ENCODE measurements at places on chromosomes 13 and 19.

- DNase-seq: no peak
Measured at GRCh38 chr13:93771782-93772181, 545.2 kb downstream of the GPC6 start.

- DNase-seq: no peak
Measured at GRCh38 chr13:99601535-99601934, 100.3 kb downstream of the TM9SF2 start.

- DNase-seq: peak; percentile 84
Measured at GRCh38 chr19:35044317-35045117, 3.0 kb downstream of the HPN start.

DNA sequence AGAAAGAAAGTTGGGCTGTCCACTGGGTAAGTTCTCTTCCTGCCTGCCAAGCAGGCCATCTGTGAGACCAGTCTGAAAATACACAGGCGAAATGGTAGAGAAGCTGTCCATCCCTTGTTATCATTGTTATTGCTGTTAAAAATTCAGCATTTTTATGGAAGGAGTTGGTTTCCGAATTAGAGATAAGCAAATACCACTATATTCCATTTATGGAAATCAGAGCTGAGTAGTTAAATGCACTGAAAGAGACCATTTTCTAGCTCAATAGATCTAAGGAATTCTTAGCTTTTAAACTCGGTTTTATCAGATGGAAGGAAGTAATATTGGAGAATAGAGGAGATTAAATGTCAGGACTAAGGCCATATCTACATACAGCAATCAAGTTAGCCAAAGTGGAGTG, 40.7 kb downstream of the MZT1 start:
- no peak for DNase-seq

DNA sequence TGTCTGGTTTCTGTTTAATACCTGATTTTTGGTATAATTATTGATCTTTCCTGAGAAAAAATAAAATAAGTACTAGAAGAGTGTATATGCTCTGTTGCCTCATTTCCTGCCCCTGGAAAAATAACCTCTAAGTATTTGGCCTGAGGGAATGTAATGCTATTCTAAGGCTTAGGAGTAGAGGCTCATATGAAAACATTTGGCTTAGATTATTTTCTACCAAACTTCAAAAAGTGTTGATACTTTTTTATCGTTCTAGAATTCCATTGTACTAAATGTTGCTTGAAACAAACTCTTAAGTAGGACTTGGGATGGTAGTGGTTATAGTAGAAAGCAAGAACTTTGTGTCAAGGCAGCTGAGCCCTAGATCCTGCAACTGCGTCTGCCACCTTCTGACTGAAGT, 57.8 kb downstream of the COG3 start:
- no peak for DNase-seq

DNA sequence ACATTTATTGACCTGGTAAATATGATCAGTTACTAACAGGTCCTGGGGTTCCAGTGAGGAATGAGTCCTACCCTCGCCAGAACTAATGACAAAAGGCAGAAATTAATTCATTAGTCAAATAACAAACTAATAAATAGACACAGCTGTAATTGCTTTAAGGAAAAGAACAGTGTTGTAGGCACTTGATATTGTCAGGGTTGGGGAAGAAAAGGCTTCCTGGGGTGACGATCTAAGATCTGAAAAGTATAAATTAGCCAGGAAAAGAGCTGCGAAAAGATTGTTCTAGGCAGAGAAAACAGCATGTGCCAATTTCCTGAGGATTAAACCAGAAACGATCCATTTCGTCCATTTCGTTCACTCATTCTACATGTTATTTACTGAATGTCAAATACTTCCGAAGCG, 670 bp upstream of the CHAF1A start:
- no peak for DNase-seq

- DNase-seq: peak; percentile 39
Measured at GRCh38 chr19:495402-496111, 729 bp upstream of the MADCAM1 start.

DNA sequence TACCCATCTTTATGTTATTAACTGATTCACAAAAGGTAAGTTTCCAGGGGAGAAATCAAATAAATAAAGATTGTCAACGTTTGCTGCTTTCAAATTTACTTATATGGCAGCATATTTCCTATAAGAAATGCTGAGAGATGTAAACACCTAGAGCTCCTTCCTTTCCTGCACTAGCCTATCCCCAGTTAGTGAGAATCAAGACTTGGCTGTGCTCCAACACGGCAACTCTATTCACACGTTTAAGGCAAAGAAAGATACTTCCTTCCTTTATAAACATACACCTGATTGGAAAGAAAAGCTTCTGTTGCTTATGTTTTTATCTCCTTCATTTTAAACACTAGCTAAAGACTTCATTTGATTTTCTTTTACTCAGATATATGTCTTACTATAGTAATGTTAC, 107.0 kb downstream of the PCDH9 start:
- no peak for DNase-seq

DNA sequence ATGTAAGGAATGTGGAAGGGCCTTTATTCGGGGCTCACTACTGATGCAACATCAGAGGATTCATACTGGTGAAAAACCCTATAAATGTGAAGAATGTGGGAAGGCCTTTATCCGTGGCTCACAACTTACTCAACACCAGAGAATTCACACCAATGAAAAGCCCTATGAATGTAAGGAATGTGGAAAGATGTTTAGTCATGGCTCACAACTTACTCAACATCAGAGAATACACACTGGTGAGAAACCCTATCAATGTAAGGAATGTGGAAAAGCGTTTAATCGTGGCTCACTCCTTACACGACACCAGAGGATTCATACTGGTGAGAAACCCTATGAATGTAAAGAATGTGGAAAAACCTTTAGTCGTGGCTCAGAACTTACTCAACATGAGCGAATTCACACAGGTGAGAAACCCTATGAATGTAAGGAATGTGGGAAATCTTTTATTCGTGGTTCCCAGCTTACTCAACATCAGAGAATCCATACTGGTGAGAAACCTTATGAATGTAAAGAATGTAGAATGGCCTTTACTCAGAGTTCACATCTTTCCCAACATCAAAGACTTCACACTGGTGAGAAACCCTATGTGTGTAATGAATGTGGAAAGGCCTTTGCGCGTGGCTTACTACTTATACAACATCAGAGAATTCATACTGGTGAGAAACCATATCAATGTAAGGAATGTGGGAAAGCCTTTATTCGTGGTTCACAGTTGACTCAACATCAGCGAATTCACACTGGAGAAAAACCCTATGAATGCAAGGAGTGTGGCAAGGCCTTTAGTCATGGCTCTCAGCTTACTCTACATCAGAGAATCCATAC, 44.3 kb downstream of the ZNF585A start:
- no peak for DNase-seq

- DNase-seq: no peak
Measured at GRCh38 chr19:21323000-21323399, 6.2 kb downstream of the ZNF708 start.

DNA sequence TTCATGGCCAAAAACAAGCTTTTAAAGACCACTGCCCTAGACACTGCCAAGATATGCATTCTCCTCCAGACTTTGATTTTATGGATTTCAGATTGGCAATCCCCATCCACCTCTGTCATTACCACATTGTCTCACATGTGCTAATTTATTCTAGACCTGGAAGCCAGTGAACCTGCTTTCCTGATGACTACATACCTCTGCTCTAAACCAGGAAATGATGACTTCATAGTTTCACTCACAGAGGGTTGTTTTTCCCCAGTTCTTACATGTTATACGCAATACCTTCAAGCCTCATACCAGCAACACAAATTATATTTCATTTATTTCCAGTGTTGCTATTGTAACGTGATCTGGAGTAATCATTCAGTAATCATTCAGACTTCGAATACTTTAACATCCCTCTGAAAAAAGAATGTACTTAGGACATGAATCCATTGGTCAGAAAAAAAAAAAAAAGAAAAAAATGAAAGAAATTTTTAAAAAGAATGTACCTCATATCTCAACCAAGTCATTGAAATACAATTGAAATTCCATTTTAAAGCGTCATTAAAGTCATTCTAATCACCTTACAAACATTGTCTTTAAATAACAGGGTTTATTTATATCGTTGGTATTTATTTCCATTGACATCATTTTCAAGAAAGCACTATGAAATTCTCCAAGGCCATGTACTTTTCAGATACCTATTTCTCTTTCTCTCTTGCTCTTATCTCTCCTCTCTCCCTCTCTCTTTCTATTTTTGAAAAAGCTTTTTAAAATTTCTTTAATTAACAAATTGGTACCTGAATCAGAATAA, 33.4 kb upstream of the KLF5 start:
- no peak for DNase-seq

DNA sequence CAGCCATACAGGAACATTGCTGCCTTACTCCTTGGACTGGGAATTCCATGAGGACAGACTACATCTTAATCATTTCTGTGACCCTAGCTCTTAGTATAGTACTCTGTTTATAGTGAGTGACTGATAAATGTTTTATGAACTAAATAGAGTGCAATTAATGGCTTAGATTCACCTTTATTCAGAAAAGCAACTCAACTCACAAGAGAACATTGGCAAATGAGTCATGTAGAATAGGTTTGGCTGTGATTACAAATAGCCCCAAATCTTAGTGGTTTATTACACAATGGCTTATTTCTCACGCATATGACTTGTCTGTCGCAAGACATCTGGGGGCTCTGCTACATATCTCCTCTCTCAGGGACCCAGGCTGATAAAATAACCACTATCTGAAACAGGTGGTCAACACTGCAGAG, 121.6 kb upstream of the KL start:
- DNase-seq: no peak

DNA sequence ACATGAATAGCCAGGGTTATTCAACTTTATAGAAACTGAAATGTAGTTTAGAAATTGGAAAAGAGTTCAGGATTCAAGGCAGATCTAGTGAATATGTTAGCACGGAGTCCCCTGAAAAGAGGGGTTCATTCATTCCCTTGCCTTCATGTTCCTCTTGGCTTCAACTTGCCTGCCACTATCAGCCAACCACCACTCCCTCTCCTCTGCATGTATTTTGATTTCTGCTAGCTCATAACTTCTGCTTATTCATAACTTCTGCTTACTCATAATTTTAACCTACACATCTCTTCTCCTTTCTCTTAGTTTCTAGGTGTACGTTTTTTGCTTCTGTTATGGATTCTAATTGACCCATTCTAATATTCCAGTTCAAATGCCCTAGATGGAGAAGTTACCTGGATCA, 5.5 kb upstream of the SERTM1 start:
- no peak for DNase-seq

DNA sequence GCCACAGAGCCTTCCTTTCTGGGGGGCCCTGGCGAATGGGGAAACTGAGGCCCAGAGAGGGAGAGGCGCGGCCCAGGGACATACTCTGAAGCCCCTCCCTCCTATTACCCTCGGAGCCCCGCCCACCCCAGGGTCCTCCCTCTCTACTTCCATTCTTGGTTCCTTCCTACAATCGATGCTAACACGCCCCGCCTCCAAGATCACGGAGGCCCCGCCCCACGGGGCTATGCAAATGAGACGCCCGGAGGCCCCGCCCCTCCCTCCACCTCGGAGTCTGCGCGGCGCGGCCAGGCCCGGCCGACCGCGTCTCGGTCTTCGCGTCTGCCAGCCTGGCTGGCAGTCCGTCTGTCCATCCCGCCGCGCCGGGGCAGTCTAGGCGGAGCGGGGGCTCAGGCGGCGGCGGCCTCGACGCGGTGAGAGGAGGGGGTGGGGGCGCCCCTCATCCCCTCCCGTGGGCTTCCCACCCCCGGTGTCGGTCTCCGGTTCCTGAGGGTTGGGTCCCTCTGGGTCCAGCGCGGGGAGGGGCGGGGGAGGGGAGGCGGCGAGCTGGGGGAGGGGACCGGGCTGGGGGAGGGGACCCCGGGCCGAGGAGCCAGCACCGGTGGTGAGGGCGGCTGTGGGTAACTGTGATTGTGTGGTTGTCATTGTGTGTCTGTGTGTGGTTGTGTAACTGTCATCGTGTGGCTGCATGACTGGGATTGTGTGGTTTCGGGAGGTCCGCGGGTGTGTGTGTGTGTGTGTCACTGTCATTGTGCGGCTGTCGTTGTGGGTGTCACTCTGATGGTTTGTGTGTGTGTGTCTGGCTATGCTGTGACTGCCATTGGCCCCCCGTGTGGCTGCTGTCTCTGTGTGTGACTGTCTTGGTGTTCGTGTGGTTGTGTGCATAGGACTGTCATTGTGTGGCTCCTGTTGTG, at the start of gene PLPPR2:
Gene PLPPR2 (plus strand): TSS at position 273 of the 914 bp plus-strand sequence. CDS start 2,242 bp downstream, outside the sequence.
- peak; percentile 85 for DNase-seq

DNA sequence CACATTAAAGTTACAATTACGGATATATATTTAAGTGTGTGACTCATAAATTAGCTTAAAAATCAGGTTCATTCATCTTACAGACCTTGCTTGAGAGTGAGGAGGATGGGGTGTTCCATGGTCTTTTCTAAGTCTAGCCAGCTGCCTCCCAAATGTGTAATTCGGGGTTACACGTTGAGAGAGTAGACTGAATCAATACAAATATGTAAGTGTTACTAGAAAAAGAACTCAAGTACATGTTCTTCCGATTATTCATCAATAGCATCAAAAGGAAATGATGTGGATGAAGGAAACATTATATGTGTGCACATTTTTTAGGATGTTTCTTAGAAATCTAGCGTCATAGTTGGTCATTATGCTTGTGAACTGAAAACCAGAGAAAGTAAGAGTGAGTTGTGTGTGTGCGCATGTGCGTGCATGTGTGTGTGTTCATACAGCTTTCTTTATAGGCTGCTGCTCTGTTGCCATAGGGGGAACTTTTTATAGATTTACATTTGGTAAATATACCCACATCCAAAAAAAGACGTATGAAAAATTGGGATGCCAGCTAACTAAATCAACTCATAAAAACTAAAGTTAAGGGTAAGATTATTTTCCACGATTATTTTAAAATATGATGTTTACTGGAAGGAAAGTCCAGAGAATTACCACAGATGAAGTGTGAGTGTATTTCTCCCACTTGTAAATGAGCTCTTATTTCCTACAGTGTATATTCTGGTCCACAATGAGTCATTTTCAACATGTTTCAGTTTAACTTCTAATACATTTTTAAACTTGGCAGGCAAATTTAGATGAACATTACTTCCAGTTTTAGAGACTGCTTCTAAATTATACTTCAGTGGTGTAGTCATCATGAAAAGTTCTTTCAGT, 82.4 kb downstream of the PIBF1 start:
- DNase-seq: no peak

GRCh38 chr19:35348911-35349611, 1.4 kb downstream of the FFAR1 start:
- DNase-seq: no peak
